ENCODE measurements at places on chromosomes 1 and 21. TPM values are rescaled to one million over a fixed set of nuclear protein-coding genes. Genes with fewer than 3 reads are reported as not detected.

GRCh38 chr1:86640161-86640670 lies 64.2 kb upstream of the SH3GLB1 start:
- H3K4me1 ChIP-seq = no peaks in the 10 kb centered on the region
- no peak for DNase-seq
- H3K27me3 ChIP-seq = no peaks in the 10 kb centered on the region
- H3K27ac ChIP-seq = no peak overlapping the region

- H3K36me3 ChIP-seq = peaks cover 3% of the 10 kb centered on the region
- peak; percentile 38 for DNase-seq
- H3K27me3 ChIP-seq = peaks cover 7% of the 10 kb centered on the region
- peak overlapping the region; percentile 40 for H3K27ac ChIP-seq
Observed at GRCh38 chr1:231629132-231629531, 2.5 kb downstream of the DISC1 start.

GRCh38 chr1:78047631-78048030 lies 1.9 kb downstream of the GIPC2 start:
- H3K27ac ChIP-seq = no peak overlapping the region
- DNase-seq = no peak
- no peaks in the 10 kb centered on the region for H3K36me3 ChIP-seq
- peak overlapping the region; percentile 27 for H3K4me3 ChIP-seq

DNA sequence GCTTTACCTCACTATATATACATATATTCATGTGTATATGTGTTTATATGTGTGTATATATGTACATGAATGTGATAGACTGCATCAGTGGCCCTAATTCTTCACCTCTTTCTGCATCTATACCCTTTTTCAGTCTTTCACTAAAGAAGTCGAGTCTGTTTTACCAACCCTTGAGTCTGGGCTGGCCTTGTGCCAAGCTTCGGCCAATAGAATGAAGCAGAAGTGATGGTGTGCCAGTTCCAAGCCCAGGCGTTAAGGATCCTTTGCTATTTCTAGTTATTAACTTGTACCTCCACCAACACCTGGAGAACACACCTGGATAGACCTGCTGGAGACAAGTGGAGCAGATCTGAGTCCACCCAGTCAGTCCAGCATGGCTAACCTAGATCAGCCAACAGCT lies 61.6 kb upstream of the PPM1J start:
- no peak overlapping the region for H3K4me3 ChIP-seq
- H3K4me1 ChIP-seq = no peaks in the 10 kb centered on the region
- H3K36me3 ChIP-seq = no peaks in the 10 kb centered on the region
- no peak for DNase-seq
- no peak overlapping the region for H3K27ac ChIP-seq

DNA sequence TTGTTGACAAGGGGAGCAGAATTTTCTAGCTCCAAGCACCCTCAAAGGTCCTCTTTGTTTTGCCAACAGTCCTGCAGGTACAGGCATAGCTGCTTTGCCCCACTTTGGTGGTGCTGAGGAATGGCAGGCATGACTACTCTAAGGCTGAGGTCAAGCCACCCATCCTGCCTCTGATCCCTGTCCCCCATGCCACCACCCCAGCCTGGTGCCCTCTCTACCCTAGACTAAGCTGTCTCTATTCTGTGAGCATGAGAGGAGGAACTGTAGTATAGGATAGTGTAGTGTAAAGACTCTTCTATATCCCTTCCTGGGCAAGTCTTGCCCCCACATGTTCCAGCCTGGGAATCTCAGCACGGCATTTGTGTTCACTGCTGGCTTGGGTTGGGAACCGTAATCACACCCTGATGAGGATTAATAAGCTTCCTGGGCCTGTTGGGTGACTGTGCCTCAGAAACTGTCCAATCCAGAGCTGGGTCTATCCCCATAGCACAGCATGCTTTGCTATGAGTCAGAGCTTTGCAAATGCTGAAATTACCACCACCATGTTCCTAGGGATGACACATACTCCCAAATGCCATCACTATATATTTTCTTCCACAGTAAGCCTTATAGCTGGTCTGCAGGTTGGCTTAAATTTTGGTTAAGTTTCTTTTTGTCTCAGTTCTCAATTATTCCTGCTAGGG lies 105.7 kb upstream of the PPP2R5A start:
- no peak for DNase-seq
- no peaks in the 10 kb centered on the region for H3K27me3 ChIP-seq
- no peak overlapping the region for H3K27ac ChIP-seq
- no peaks in the 10 kb centered on the region for H3K4me1 ChIP-seq

GRCh38 chr21:26124896-26125295 lies 45.7 kb downstream of the APP start:
- H3K27me3 ChIP-seq = no peaks in the 10 kb centered on the region
- no peaks in the 10 kb centered on the region for H3K36me3 ChIP-seq
- no peak overlapping the region for H3K4me3 ChIP-seq
- no peak overlapping the region for H3K27ac ChIP-seq
- no peaks in the 10 kb centered on the region for H3K4me1 ChIP-seq

The NGF gene
- not detected for total RNA-seq

The VWA1 gene
- 0.45 TPM for total RNA-seq

The CD101 gene
- total RNA-seq = 3.6 TPM

The CENPF gene
- 125 TPM for total RNA-seq

The WDR3 gene
- 20.2 TPM for total RNA-seq

The SPATA45 gene
- total RNA-seq = not detected

The NHLH1 gene
- total RNA-seq = 0.40 TPM
